ENCODE measurements at places on chromosomes 6 and 20.

- no peak for ATAC-seq
These were observed 9.9 kb upstream of the PCIF1 start for GRCh38 chr20:45924391-45925261.

DNA sequence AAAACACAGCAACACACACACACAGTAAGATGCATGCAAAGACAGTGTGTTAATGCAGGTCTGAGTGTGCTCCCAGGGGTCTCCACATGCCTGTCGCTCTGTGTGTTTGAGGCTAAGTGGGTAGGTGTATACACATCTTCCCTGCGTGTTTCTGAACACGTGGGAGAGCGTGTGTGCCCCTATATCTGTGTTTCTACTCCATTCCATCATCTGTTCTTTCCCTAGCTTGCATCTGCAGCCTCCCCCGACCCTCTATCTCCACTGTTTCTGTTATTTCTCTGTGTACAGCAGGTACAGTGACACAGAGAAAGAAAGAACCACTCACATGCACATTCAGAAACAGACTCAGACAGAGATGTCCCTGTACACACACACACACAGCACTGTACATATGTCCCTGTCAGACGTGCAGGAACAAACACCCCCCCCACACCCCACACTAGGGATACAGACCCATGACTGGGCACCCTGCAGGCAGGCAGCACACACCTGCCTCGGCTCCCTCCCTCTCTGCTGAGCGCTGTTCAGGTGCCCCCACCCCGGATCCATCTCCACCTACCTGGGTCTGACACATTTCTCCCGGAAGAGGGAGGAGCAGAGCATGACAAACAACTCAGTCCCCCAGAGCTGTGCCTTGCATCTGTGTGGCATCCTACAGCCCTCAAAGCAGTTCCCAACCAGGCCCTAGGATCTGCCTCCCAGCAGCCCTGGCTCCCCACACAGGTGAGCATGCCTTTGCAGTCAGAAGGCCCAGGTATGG is 27.6 kb downstream of the KCNK15 start:
- no peak for ATAC-seq

- peak; percentile 29 for ATAC-seq
These were observed 26.3 kb downstream of the PRDM1 start for GRCh38 chr6:106112433-106112832.

GRCh38 chr6:87103977-87104601 is 9.2 kb upstream of the CGA start:
- ATAC-seq = peak; percentile 65

DNA sequence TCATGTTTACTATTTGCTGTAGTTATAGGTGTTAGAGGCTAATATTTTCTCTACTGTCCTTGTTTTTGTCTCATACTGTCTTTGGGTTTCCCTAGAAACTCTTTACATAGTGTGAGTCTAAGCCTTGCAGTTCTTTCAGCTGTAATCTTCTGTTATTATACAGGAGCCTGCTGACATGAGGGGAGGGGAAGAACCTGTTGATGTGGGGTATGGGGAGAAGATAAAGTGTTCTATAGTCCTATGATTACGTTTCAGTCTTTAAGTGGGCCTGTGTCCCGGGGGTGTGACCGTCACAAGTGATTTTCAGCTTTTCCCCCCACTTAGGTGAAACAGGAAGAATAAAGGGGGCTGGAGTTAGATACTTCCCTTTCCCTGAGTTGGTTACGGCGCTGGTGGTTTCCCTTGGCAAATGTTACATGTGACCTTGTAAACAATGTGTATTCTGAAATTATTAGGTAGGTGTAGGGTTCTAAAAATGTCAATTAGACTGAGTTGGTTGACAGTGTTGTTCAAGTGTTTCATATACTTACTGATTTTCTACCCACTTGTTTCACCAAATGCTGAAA is 41.3 kb downstream of the REV3L start:
- no peak for ATAC-seq

DNA sequence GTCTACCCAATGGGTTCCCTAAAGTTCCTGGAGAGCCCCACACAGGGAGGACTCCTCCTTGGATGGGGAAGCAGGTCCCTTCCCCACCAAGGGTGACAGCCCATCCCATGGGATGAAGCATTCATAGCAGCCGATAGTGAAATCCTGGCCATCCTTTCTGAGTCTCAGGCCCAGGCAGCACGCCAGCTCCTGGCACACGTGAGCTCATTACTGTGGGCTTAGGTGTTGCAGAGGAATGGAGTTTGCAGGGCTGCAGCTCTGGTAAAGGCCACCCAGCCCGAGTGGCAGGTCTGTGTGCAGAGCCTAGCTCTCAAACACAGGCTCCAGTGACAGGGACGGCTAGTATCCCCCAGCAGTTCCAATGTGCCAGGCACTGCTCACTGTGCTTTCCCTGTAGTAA is 31.0 kb downstream of the SIRPA start:
- no peak for ATAC-seq

DNA sequence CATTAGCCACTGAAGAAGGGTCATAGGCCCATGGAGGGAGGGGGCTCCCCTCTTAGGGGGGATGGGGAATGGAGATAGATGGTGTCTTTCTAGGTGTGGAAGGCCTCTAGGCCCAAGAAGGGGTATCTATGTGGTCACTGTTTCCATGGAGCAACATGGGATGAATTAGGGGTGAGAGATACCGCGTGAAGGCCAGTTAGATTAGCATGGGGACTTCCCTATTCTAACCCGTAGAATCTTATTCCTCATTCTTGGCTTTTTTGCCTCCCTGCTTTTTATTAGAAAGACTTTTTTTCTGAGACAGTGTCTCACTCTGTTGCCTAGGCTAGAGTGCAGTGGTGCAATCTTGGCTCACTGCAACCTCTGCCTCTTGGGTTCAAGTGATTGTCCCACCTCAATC is 3.2 kb downstream of the RAB44 start:
- no peak for ATAC-seq

DNA sequence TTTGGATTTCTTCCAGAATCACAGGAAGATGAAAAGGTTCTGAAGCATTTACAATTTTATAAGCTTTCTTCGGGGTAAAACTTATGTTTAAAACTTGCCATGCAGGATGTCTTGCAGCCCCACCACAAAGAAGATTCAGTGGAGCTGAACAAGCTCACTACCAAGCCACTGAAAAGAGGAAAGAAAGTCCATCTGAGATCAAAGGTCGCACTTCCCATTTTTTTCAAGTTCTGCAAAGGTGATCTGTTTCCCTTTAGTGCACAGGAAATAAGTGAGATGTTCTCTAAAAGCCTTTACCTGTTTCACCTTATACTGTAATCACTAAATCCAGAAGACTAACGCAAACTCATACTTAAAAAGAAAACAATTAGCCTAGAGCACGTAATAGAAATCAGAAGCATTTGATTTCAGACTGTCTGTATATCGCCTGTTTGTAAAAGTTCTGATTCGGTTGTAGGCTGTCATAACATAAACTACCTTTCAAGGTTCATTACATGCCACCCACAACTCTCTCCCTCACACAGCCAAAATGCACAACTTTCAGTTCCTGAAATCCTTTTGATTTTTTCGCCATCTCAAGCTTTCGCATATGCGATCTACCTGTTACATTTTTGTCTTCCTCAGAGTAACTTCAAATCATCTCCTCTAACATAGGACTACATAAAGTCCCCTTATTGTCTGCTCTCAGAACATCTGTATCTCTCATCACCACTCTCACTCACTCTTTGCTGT is 1.8 kb downstream of the ECHDC1 start:
- ATAC-seq = no peak

GRCh38 chr20:4661191-4661590 is 60.5 kb upstream of the PRND start:
- peak; percentile 65 for ATAC-seq

- ATAC-seq = peak; percentile 91
These were observed 223.2 kb upstream of the ECI2 start for GRCh38 chr6:4358414-4359107.

DNA sequence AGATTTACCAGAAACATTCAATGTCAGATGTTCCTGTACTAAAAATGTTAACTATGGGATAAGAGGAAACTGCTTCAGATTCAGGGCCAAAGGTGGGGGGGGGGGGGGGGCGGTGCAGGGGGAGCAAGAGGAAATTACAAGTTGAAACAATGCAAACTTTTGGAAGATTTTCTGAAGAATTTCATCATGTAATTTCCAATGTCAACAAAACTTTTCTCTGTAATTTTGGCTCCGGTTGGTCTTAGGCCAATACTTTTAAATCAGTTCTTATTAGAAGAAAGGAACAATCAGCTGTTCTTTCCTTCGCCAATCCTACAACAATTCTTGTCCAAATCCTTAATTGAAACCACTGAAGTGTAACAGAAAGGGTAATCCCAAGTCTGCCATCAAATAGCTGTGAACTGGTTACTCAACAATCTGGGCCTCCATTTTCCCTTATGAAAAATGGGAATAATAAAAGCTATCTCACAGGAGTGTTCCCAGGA is 13.1 kb downstream of the UQCC1 start:
- no peak for ATAC-seq

DNA sequence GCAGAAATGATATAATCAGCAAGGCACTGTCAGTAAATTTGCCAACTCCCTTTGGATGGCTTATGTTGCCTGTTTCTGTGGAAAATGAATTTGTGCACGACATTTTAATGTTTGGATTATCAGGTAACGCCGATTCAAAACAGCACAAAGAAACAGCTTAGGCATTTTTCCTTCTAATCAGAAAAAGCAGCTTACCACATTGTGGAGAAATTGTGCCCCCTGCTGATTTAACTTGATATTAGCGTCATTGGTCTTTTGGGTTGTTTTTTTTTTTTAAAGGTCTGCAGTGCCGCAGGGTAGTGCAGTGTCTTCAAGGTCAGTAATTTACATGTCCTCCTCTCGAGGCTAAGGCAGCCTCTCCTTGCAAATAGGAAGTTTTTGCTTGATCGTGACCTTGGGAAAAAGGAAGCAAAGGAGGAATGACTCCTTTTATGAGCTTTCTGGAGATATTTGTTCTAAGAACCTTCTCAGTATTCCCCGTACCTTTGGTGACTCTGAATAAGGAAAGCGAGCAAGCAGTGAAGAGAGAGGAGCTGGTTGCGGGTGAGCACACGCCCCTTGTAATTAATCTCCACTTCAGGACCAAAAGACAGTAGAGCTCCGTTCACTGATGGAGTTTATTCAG is 79.1 kb downstream of the ELOVL4 start:
- ATAC-seq = no peak

GRCh38 chr20:34862724-34863123 is 9.9 kb downstream of the GGT7 start:
- no peak for ATAC-seq

- no peak for ATAC-seq
These were observed 30.4 kb downstream of the PSMB1 start for GRCh38 chr6:170522565-170523183.

DNA sequence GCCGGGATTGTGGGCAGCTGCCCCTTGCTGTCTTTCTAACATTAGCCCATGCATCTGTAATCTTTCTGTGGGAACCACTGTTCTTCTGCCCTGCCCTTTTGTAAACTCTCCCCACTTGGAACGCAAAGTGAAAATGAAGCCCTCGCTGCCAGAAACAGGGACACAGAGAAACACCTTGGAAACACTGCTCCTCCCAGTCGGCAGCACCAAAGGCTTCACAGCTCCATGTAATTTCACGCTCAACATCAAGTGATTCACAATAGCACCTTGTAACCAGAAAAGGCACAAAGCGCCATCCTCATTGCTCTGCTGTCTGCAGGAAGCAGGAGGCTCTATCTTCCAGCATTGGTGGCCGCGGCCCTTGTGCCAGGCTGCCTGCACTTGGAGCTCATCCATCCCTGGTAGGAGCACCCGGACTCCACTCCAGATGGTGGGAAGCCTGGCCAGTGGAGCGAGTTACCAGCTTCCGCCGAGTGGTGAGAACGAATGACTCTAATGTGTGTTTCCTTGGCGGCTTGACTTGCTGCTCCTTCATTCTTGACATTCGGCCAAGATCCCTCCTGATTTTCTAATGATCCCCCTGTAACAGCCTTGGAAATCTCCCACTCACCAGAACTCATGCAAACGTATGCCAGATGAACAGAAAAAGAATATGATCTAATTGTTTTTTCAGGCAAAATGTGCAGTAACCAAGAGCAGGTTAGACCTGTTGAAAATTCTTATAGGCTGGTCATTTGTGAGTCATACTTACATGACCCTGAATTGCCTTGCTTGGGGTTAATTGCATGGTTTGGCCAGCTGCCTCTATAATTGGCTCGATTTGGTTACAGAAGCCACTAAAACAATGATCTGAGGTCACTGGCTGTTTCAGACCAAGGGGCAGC is 169.1 kb upstream of the CDYL start:
- ATAC-seq = no peak

All from activated T-helper 17 cell treated with anti-CD3 and anti-CD28 coated beads, Interleukin-2, amount 50 U/mL, for 72 hours (primary cell).